ENCODE measurements at places on chromosomes 6 and 20. TPM values are rescaled to one million over a fixed set of nuclear protein-coding genes. Genes with fewer than 3 reads are reported as not detected.

GRCh38 chr6:56911847-56912246, 43.1 kb upstream of the BEND6 start:
- peaks cover 11% of the 10 kb centered on the region for H3K27me3 ChIP-seq
- no peak overlapping the region for H3K4me3 ChIP-seq
- H3K4me1 ChIP-seq, result no peaks in the 10 kb centered on the region
- no peaks in the 10 kb centered on the region for H3K36me3 ChIP-seq
- no peak overlapping the region for H3K27ac ChIP-seq

- peaks cover 16% of the 10 kb centered on the region for H3K27me3 ChIP-seq
- no peak overlapping the region for H3K27ac ChIP-seq
- DNase-seq, result no peak
- H3K36me3 ChIP-seq, result no peaks in the 10 kb centered on the region
These were observed 111.1 kb upstream of the MCHR2 start for GRCh38 chr6:100105138-100105537.

DNA sequence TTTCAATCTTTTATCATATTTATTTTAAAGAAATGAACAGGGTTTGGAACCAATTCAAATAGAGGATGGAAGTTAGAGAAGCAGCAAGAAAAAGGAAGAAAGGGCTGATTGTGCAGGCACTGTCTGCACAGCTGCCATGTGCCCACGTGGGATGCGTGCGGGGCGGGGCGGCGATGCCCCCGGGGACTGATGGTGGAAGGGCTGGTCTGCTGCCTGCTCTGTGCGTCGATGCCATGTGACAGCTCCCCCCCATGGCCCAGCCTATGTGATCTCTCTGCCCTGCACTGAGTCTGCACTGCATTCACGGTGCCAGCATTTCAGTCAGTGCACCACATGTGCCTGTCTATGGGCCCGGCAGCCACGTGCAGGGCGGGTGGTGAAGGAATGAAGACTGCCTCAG, 96.4 kb downstream of the IRF4 start:
- peak overlapping the region; percentile 82 for H3K27ac ChIP-seq
- no peaks in the 10 kb centered on the region for H3K27me3 ChIP-seq
- H3K4me1 ChIP-seq, result peaks cover 31% of the 10 kb centered on the region
- peak; percentile 86 for DNase-seq
- no peak overlapping the region for H3K4me3 ChIP-seq

- peaks cover 4% of the 10 kb centered on the region for H3K4me1 ChIP-seq
- no peak overlapping the region for H3K27ac ChIP-seq
- H3K4me3 ChIP-seq, result no peak overlapping the region
- no peaks in the 10 kb centered on the region for H3K27me3 ChIP-seq
These were observed 76.0 kb downstream of the RSPH3 start for GRCh38 chr6:158923805-158924498.

The LY6G5B gene
- polyA plus RNA-seq, result not detected

DNA sequence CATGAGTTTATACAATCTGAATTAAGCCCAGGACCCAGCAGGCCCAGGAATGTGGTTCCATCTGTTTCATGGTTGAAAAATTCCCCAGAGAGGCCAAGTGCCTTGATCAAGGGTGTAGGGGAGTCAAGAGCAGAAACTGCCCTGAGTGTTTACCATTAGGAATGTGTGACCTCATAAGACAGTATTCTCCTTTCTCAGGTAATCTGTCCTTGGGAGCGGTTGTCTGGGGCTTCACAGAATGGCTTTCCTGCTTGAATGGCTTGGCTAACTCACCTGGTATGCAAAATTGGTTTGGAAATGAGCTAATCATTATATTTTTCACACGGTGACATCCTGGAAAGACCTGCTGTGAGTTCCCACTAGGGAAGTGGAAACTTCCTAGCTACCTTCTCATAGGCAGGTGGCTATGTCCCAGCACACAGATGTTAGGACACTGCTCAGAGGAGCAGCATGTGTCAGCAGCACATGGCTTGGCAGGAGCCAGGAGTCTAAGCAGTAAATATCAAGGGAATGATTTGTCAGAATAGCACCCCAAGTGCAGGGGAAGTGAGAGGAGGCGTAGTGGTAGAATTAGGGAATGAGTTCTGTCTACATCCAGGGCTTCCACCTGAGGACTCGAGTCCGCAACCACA, 17.7 kb downstream of the CLIC5 start:
- H3K4me1 ChIP-seq, result peaks cover 4% of the 10 kb centered on the region
- H3K27ac ChIP-seq, result no peak overlapping the region
- H3K4me3 ChIP-seq, result no peak overlapping the region
- no peaks in the 10 kb centered on the region for H3K27me3 ChIP-seq

DNA sequence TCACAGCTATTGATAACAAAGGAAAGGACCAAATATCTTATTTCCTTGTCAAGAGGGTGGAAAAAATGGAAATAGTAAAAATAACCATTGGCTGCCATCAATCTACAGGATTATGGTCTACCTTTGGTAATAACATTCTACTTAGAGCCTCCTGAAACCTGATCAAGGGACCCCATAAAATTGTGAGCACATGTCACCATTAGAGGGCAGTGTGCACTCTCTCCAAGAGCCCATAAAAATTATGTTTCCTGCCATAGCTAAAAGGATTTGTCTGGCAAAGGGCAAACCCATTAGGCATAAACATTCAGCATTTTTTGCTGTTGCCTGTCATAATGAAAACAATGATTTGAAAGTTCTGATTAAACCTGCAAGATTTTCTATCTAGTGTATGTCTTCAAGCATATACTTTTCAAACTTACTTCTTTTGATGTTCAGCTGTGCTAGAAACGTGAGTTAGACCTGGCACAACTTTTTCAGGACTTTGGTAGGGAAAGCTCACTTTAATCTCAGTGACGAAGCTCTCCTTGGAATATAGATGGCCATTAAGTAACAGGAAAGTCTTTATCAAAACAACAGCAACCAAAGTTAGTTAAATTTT, 120.7 kb upstream of the ZFP64 start:
- peak; percentile 6 for DNase-seq
- H3K4me1 ChIP-seq, result no peaks in the 10 kb centered on the region
- no peak overlapping the region for H3K27ac ChIP-seq
- H3K36me3 ChIP-seq, result no peaks in the 10 kb centered on the region
- H3K27me3 ChIP-seq, result peaks cover 30% of the 10 kb centered on the region

DNA sequence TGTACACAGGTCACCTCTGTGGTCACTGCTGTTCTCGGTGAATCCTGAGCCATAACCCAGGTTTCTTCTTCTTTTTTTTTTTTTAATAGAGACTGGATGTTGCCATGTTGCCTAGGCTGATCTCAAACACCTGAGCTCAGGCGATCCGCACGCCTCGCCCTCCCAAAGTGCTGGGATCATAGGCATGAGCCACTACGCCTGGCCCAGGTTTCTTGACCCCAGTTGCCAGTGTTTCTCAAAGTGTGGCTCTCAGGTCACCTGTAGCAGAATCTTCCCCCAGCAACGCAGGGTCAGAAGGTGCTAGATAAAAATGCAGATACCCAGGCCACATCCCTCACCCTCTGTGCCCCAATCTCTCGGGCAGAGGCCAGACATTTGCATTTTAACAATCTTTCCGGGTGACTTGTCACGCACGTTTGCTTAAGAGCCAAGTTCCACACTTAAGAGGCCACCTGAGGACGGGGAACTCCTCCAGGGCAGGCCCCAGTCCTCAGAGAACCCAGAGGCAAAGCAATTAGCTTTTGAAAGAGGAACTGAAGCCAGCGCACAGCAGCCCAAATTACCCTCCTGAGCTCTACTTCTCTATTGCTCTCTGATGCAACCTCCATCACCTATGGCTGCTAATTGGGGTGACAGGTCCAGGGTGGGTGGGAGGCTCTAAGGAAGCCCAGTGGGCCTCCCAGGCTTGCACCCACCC, 81.8 kb downstream of the NFATC2 start:
- H3K4me1 ChIP-seq, result peaks cover 45% of the 10 kb centered on the region
- peak overlapping the region; percentile 62 for H3K4me3 ChIP-seq
- peak; percentile 74 for DNase-seq

DNA sequence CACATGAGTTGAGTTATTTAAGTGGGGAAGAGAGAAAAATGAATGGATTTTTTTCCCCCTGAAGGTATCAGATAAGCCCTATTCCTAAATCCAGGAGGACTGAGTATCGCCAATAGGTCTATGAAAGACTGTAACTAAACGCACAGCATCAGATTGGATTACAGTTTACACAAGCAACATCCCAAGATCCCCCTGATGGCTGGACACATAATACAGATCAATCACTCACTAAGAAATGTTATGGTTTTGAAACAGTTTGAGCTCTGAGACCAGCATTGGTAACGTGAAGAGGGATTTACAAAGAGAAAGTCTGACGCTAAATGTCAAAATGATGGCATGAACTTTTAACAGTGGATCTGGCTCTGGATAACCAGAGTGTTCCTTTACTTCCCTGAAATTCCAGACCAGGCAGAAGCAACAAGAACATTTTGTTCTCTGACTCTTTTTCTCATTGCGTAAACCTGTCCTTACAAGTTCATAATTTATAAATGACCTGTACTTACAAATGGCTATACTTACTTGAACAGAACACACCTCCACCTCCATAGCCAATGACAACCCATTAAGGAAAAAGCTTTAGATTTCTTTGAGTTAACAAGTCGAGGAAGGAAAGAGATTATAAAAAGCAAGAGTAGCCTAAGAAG, 131.8 kb upstream of the BEND3 start:
- no peak for DNase-seq
- no peak overlapping the region for H3K27ac ChIP-seq
- H3K27me3 ChIP-seq, result no peaks in the 10 kb centered on the region
- no peaks in the 10 kb centered on the region for H3K36me3 ChIP-seq
- no peak overlapping the region for H3K4me3 ChIP-seq

GRCh38 chr6:148671085-148671484, 75.7 kb upstream of the UST start:
- no peaks in the 10 kb centered on the region for H3K27me3 ChIP-seq
- H3K4me1 ChIP-seq, result peaks cover 33% of the 10 kb centered on the region
- H3K27ac ChIP-seq, result no peak overlapping the region
- no peak for DNase-seq

The MANEA gene
- polyA plus RNA-seq, result 4.4 TPM

GRCh38 chr6:38187811-38188590, 368.5 kb downstream of the ZFAND3 start:
- H3K36me3 ChIP-seq, result peaks cover 38% of the 10 kb centered on the region
- no peak overlapping the region for H3K4me3 ChIP-seq
- no peaks in the 10 kb centered on the region for H3K27me3 ChIP-seq
- H3K27ac ChIP-seq, result peak overlapping the region; percentile 86

The SPDEF gene
- polyA plus RNA-seq, result not detected

GRCh38 chr6:32922083-32922482, 18.7 kb downstream of the HLA-DMB start:
- no peaks in the 10 kb centered on the region for H3K27me3 ChIP-seq
- H3K4me1 ChIP-seq, result peaks cover 38% of the 10 kb centered on the region
- peak overlapping the region; percentile 66 for H3K4me3 ChIP-seq
- peak overlapping the region; percentile 88 for H3K27ac ChIP-seq

DNA sequence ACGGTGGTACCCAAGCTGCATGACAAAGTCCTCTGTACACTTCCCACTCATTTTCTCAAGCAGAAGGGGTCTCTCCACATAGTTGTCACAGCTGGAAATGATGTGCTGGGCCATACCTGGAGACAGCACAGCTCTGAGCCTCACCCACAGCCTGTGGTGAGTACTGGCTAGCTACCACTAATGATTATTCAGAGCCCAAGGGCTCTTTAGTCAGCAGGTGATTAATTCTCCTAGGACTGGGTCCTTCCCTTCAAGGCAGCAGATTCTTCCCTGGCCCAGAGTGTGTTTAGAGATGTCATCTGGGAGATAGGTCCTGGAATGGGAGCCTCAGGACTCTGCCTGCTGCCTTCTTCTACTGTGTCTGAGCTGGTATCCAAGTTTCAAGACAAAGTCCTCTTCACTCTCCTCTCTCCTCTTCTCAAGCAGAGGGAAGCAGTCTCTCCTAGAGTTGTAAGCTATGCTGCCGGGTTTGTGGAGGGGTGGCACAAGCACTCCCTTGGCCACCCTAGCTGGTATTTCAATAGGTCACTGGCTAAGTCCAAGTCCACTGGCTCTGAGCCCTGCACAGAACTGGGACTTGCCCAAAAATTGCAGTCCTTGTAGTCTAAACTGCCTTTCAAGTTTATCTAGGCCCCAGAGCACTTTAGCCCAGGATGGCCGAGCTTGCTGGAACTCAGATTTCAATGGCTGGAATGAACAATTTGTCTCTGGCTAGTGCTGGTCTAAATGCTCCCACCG, 49.8 kb upstream of the VGLL2 start:
- no peaks in the 10 kb centered on the region for H3K36me3 ChIP-seq
- H3K4me1 ChIP-seq, result no peaks in the 10 kb centered on the region
- H3K4me3 ChIP-seq, result no peak overlapping the region
- H3K27ac ChIP-seq, result no peak overlapping the region
- H3K27me3 ChIP-seq, result no peaks in the 10 kb centered on the region

DNA sequence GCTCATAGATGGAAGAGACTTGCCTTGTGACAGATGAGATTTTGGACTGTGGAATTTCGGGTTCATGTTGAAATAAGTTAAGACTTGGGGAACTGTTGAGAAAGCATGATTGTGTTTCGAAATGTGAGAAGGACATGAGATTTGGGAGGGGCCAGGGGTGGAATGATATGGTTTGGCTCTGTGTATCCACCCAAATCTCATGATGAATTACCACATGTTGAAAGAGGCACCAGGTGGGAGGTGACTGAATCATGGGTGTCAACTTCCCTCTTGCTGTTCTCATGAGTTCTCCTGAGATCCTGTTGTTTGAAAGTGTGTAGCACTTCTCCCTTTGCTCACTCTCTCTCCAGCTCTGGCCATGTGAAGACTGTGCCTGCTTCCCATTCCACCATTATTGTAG, 17.9 kb downstream of the AHI1 start:
- no peak for DNase-seq
- H3K27me3 ChIP-seq, result no peaks in the 10 kb centered on the region

The TCF21 gene
- polyA plus RNA-seq, result not detected

GRCh38 chr6:168826726-168827585, 386.0 kb downstream of the SMOC2 start:
- DNase-seq, result no peak
- H3K4me3 ChIP-seq, result no peak overlapping the region
- H3K27ac ChIP-seq, result no peak overlapping the region
- H3K4me1 ChIP-seq, result no peaks in the 10 kb centered on the region
- H3K27me3 ChIP-seq, result no peaks in the 10 kb centered on the region

- DNase-seq, result no peak
- H3K4me3 ChIP-seq, result no peak overlapping the region
- no peaks in the 10 kb centered on the region for H3K4me1 ChIP-seq
- H3K27me3 ChIP-seq, result peaks cover 6% of the 10 kb centered on the region
These were observed 131.5 kb downstream of the TFAP2C start for GRCh38 chr20:56760610-56761009.

The NCOA5 gene
- polyA plus RNA-seq, result 13.8 TPM

DNA sequence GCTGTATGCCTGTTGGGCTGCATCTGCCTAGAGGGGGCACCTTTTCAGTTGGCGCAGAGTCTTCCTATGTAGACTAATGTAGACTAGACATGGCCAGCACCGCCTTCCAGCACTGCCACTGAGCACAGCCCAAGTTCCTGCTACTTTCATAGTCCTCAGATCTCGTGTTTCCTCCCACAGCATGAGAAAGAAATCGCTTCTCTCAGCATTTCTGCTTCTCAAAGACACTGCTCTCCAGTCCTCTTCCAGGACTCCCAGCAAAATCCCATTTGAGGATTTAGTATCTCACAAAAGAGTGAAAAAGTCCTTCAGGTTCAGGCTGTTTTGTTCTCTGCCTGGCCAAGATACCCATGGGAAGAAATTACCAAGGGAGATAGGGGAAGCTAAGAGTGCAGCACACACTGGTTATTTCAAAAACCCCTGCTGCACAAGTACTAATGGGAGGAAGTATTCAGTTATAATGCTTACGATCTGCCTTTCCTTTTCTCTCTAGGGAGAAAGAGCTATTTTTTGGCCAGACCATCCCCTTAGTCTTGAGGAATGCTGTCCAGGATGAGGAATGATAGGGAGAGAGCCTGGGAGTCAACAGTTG, 35.7 kb downstream of the OGFRL1 start:
- H3K27me3 ChIP-seq, result no peaks in the 10 kb centered on the region
- no peak for DNase-seq

- no peaks in the 10 kb centered on the region for H3K4me1 ChIP-seq
- H3K36me3 ChIP-seq, result no peaks in the 10 kb centered on the region
- no peak overlapping the region for H3K4me3 ChIP-seq
- no peak for DNase-seq
- peaks cover 10% of the 10 kb centered on the region for H3K27me3 ChIP-seq
These were observed 22.1 kb downstream of the NRSN1 start for GRCh38 chr6:24148154-24148570.
